SIG-M5 (cell line): ENCODE measurements at places on chromosomes 16 and 17.

DNA sequence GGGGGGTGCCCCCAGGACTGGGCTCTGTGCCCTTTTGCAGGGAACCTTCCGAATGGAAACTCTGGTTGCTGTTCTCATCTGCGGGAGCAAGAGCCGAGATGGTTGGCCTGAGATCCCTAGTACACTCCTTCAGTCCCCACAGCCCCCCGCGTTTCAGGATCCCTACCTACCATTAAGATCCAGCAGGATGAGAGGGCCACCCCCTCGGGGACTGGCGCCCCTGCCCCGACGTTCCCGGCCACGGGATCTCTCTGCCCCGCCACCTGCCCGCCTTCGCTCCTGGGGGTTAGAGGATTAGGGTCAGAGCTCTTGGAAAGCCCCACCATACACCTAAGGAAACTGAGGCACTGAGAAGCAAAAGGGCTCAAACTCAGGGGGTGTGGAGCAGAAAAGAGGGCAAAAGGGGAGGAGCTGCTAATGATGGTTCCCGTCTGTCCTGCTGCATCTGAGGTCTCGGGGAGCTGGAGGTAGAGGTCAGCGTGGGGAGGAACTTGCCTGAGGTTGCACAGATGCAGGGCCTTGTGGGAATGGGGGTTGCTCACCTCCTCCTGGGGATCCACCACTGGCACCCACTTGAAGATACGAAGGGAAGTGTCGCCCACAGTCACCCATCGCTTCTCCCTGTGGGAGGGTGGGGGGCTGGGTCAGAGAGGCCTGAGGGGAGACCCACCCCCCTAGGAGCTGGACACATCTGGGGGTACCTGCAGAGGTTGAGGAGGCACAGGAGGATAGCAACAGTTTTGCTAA is 1.0 kb downstream of the BCL7C start:
- no peak for DNase-seq

- no peak for DNase-seq
Measured at GRCh38 chr17:79785017-79785899, 7.3 kb downstream of the CBX2 start.

GRCh38 chr17:39739885-39740356 is 2.2 kb downstream of the GRB7 start:
- DNase-seq: no peak

DNA sequence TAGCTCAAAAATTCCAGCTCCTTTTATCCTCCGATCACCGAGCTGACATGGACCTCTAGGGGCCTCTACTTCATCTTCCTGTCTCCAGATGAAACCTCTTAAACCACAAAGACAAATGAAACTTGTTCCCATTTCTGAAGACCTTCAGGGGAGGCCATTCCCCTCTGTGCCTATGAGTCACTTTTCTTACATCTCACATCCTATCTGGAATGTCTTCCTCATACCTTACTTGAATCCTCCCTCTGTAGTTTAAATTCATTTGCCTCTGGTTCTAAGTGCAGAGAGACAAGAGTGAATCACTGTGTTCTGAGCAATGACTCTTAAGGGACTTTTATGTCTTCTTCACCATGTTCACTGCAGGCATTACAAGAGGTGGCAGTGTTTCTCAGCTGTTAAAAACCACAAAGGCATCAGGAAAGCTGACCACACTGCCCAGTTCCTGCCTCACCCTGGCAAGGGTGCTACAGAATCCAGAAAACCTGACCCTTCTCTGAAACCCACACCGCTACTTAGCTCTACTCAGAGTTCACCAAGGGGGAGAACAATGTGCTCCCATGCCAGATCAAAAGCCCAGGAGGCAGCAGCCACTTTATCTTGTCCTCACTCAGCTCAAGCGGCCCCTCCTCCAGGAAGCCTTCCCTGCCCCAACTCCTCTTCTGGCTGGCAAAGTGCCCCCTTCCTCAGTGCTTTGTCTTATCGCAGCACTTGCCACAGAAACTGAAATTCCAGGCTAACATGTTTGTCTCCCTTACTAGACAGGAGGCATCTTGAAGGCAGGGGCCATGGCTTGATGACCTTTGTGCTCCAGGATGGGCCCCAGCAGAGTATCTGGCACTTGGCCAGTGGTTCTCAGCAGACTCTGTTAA is 6.4 kb downstream of the CUEDC1 start:
- DNase-seq: no peak

DNA sequence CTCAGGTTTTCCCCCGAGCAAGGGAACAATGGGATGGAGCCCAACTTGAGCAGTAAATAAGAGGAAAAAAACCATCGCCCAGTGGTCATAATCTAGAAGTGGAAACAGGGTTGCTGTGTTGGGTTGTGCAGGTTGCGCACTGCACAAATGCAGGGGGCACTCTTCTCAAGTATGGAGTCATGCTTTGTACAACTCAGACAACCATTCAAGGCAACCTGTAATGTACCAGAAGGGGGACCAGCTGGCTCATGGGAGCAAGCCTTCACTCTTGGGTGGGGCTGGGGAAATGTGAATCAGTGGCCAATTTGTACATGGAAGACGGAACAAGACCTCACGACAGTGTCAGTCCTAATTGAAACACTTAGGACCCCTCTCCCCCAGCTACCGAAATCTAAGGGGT is 23.9 kb upstream of the LITAF start:
- no peak for DNase-seq

DNA sequence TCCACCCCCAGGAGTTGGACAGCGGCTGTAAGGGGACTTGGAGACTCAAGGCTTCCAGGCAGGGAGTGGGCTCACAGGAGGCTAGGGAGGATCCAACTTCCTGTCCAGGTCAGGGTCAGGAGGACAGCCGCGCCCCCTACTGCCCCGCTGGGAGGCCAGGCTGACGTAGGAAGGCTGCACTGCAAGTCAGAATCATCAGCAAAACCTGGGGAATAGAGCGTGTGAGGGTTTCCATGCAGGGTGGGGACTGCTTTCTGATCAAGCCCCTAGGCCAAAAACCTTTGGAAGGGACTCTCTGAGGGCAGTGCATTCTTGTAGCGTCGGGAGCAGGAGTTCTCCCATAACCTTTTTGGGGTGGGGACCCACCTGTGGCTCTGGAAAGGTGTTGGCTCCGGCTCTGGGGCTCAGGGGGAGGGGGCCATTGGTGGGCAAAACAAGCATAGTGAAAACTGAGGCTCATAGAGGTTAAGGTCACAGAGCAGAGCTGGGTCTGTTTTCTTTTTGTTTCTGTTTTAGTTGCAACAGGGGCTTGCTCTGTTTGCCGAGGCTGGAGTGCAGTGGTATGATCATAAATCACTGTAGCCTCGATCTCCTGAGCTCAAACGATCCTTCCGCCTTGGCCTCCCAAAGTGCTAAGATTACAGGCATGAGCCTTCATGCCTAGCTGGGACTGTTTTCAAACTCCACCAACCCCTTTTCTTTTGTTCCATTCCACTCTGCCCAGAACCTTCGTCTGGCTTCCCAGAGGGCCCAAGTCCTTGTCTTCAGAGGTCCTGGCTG is 22.1 kb downstream of the RAI1 start:
- no peak for DNase-seq

- DNase-seq: no peak
Measured at GRCh38 chr17:10316801-10317542, 55.8 kb downstream of the MYH13 start.

GRCh38 chr17:39738983-39739884 is 1.5 kb downstream of the GRB7 start:
- DNase-seq: no peak

DNA sequence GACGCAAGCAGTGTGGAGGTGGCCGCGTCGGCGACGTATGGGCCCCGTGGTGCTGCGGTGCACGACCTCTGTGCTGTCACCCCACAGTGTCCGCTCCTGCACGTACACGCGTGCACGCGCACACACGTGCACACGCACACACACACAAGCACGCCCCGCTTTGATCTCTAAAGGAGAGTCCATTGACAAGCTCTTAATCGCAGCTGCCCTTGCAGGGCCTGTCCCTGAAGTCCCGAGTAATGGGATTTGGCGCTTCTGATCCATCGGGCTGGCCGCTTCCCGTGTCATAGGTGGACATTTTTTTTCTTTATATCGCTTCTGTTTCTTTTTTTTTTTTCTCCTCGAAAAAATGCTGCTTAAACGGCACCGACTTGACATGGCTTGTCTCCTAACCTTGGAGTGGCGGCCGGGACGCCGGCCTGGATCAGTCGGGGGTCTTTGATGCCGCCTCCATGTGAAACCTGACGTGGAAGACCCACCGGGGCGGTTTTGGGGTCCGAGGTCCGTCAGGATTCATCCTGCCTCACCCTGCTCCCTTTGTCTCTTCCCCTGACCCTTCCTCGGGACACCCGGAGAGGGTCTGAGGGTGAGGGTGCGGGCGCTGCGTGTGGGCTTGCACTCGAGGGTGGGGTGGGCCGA is 8.3 kb upstream of the AXIN1 start:
- no peak for DNase-seq

DNA sequence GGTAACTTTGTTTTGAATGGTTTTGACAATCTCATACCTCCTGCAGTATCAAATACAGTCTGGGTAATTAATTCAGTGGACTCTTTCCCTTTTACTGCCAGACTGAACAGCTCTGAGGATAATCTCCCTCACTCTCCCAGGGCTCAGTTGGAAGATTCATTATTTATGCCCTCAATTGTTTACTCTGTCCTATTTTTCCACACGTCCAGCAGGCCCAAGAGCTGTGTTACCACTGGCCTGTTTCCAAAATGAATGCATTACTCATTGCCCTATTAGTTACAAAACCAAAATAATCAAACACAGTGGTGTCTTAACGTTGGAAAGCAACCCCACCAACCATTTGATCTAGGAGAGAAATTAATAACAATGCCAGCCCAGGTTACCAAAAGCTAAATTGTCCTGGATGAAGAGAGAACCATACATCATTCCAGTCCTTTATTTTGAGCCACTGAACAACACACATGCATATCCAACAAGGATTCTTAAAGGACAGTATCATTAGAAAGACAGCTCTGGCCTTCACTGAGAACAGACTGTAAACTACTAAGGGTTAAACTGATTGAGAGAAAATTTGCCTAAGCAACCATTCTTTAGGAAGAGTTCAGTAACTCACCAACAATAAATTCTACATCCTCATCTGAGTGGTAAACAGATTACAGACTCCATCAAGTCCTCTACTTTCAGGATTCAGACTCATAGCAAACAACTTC is 34.5 kb downstream of the FAM222B start:
- no peak for DNase-seq

DNA sequence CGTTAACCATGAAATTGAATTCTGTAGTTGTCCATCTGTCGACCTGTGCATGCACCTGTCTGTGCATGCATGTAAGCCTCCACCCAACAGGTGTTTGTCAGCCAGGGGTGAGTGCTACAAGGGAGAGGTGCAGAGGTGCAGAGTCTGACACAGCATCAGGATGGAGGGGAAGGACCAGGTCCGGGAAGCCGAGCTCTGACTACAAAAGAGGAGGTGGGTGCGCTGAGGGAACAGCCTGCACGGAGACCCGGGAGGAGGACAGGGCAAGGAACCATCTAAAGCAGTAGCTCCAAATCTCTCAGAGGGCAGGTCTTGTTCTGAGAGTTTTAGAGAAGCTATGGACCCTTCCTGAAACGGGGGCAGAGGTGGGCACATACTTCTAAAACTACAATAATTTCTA is 54.1 kb downstream of the B9D1 start:
- no peak for DNase-seq

DNA sequence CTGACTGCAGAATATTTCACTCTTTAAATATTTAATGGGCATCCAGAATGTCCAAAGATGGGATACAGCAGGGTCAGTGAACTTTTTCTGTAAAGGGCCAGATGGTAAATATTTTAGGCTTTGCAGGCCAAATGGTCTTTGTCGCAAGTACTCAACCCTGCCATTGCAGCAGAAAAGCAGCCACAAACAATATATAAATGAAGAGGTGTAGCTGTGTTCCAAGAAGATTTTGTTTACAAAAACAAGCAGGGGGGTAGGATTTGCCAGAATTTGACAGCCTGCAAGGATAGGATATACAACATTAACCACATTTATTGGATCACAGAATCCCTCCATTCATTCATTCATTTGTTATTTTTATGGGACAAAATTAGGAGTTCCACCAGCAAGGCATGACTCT is 435.0 kb upstream of the DYNLRB2 start:
- no peak for DNase-seq

DNA sequence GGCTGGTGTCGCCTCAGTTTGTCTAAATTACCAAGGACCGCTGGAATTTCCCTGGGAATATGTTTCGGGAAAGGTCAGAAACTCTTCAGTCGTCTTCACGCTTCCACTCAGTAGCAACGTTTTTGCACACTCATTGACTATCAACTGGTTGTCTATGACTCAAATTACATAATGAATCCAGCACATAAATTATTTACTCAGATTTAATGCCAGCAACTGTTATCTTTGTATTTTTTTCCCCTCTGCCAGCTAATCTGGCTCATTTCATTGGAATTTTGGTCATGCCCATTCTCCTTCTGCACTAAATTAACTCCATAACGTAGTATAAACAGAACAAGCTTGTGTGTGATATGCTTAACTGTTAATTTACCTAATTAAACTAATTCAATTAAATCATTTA is 372.7 kb upstream of the ZFHX3 start:
- no peak for DNase-seq

DNA sequence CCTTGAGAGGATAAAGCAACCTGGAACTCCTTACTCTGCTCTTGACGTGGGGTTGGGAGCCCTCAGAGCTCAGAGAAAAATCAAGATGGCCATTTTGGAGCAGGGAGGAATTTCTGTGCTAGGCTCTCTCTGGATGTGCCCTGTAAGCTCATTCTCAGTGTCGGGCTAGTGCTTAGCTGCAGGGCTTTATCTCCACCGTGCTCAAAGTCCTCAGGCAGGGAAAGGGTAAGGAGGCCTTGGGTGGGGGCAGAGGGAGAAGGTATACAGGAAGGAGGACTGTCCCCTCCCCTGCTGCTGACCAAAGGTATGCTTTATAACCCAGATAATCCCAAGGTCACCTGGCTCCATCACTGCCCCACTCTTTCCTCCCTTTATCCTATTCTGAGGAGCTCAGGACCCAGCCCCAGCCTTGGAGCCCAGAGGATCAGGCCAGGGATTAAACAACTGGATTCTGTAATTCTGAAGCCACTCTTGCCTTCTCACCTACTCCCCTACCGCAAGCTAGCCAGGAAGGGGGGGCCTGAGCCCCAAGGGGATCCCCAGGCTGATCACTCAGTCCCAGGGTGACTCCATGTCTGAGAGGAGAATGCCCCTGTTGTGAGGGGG is 1.1 kb downstream of the DHRS11 start:
- no peak for DNase-seq

- no peak for DNase-seq
Measured at GRCh38 chr17:49873466-49873865, 25.6 kb upstream of the TAC4 start.

GRCh38 chr16:77308163-77308561 is 109.0 kb downstream of the SYCE1L start:
- DNase-seq: no peak

DNA sequence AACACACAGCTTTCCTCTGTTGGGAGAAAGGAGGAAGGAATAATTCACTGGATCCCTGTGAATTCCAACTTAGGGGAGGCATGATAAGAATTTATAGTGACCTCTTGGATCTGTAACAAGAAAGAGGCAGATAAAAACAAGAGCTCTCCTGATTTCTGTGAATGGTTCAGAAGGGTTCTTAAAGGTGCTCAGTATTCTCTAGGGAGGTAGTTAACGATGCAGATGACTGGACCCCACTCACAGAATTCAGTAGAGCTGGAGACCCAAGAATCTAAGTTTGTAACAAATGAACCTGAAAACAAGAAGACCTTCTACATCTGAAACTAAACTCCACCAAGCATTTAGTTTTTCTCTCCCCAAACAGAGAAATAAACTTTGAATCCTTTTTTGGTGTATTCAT is 8.6 kb downstream of the ZNRF1 start:
- DNase-seq: no peak

- DNase-seq: no peak
Measured at GRCh38 chr17:77898521-77899434, 59.7 kb upstream of the TNRC6C start.

- no peak for DNase-seq
Measured at GRCh38 chr17:4497101-4497824, 1.4 kb upstream of the SPNS2 start.
